ENCODE measurements at places on chromosomes 5 and 9.

DNA sequence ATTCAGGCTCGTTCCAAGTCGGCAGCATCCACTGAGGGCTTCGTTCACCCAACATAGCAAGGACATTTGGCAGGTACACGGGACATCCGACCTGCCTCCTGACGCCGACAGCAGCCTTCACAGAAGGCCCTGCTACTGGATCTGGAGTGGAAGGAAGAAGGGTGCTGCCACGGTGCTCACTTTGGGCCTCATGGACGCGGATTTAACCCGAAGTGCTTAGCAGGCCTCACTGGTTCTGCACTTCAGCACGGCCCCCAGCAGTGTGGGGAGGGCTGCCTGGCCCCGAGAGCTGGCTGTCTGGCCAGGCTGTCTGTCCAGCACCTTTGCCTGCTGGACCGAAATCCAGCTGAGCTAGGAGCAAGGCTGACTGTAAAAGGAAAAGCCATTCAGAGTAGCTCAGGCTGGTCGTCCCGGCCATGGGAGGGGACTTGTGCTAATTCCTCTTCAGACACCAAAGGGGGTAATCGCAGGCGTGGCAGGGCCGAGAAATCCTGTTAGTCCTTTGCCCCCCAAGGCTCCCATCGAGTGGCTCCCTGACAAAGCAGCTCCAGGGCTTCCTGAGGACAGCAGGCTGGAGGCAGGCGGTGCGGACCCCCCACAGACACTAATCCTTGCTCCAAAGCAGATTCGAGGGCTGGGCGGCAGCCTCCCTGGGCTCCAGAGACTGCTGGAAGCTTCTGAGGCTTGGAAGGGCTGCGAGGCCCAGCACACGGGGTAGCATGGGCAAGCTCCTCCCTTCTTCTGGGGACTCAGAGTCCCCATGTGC, 11.1 kb upstream of the RXRA start:
- DNase-seq = peak; percentile 54

GRCh38 chr5:106189121-106189809, 1481.5 kb downstream of the EFNA5 start:
- no peak for DNase-seq

DNA sequence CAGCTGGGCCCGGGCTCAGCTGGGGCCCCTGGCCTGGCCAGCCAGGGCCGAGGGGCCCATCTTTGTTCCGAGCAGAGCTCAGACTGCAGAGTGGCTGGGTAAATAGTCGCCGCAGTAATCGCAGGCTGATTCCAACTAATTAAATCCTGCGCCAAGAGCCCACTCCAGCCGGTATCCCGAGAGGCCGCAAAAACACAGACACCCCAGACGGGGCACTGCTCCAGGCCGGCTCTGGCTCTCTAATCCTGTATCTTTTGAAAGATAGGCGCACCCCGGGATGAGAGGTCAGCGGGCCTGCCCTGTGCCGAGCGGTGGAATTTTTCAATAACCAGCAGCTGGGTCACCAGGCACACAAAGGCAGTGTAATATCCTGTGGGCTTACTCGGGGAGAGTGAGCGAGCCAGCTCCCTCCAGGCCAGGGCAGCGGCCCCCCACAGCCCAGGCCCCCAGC, 57.7 kb downstream of the LMX1B start:
- DNase-seq = no peak

DNA sequence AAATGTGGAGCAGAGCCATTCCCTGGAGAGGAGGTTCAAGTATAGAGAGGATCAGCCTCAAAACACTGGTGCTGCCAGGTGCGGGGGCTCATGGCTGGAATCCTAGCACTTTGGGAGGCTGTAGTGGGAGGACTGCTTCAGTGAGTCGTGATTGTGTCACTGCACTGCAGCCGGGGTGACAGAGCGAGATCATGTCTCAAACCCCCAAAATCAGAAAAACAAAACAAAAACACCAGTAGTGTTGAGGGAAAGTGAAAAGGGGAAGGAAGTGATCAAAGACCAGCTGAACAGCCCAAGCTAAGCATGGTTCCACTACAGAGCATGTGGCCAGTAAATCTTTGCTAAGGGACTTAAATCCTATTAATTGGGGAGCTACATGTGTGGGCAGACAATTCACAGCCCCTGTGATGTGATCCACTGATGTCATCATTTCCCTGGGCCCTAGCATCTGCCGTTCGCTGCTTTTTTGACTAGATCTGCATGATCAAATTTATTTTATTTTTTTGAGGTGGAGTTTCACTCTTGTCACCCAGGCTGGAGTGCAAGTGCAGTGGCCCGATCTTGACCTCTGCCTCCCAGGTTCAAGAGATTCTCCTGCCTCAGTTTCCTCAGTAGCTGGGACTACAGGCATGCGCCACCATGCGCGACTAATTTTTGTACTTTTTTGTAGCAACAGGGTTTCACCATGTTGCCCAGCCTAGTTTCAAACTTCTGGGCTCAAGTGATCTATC, 2.7 kb upstream of the PCBD2 start:
- DNase-seq = no peak

- DNase-seq = no peak
These were observed 2118.6 kb upstream of the C9orf72 start for GRCh38 chr9:29691758-29692407.

DNA sequence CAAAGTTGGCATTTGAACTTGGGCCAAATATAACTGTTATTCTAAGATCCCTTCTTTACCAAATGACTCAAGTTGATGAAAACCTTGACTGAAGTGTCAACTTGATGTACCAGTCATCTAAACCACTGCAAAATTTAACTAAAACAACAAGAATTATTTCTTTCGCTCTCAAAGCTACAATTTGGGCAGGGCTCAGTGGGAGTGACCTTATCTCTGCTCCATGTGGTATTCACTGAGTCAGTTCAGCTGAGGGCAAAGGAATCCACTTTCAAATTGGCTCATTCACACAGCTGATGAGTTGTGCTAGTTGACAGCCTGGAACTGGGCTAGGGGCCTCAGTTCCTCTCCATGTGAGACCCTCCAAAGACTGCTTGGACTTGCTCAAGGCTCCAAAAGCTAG, 166.3 kb downstream of the RORB start:
- no peak for DNase-seq

DNA sequence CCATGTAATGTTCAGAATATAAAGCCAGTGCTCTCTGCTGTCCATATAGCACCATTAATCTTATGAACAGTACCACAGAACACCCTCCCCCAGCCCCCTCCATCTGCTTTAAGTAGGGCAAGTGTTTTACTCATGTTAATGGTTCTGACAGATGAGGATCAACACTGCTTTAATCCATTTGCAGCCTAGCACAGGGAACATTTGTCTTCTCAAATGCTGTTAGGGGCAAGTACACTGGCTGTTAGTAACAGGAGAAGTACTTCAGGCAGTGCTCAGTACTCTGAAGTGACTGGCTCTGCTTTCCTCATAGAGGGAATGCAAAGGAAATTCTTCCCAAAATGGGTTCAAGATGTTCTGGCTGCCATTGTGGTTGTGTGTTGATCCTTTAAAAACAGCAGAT, 202.6 kb downstream of the DCP2 start:
- no peak for DNase-seq

- DNase-seq = no peak
These were observed 45.2 kb downstream of the RNF180 start for GRCh38 chr5:64210866-64211265.

- DNase-seq = no peak
These were observed 450.0 kb downstream of the TLE1 start for GRCh38 chr9:81239388-81239787.

DNA sequence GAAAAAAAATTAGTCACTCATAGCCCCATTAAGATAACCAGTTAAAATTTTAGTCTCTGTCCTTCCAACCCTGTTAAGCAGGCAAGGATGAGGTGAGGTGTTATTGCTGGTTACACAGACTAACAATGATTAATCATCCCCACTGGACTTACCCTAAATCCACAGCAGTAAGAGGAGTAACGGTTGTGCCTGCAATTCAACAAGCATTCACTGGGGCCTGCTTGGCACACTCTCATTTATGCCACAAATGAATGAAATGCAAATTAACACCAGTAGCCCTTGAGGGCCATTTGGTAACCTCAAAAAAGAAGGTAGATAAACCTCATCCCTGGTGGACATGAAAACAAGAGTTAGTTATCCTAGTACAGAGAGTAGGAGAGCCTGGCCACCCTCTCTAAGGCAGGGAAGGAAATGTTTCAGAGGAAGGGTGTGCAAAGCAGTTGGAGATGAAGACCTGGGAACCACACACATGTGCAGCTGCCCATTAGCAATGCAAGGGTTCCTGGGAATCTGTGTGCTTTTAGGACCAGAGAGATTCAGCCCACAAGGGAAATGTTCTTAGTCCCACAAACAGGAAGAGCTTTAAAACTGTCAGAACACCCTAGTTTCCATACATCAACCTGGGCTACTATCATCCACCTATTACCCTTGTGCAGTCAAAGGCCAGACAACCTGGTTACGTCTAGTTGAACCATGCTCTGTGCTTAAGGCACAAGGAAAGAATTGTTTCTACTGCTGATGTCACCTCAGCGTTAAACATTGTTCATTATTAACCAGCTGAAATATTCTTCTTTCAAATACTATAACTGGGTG, 7.7 kb downstream of the LHFPL2 start:
- no peak for DNase-seq

GRCh38 chr5:169004551-169004950, 296.4 kb downstream of the SLIT3 start:
- DNase-seq = no peak

- no peak for DNase-seq
These were observed 482.4 kb upstream of the SGCD start for GRCh38 chr5:155844542-155844941.

GRCh38 chr5:172148381-172148780, 39.6 kb downstream of the STK10 start:
- no peak for DNase-seq

DNA sequence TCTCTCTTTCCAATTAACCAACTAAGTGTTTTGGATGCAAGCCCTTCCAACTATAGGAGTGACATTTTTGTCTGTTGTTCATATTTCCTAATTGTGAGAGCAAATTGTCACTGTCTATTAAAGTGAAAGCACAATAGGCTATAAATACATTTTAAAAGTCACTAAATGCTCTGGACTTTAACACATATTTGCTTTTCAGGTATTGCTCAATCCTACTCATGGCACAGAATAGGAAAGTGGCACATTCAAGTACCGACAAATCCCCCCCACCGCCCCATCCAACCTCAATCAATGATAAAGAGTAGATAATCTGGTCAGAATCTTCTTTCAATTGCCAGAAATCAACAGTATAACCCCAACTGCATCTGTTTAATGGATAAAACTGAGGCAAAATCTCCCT, 419.8 kb downstream of the PLK2 start:
- no peak for DNase-seq

DNA sequence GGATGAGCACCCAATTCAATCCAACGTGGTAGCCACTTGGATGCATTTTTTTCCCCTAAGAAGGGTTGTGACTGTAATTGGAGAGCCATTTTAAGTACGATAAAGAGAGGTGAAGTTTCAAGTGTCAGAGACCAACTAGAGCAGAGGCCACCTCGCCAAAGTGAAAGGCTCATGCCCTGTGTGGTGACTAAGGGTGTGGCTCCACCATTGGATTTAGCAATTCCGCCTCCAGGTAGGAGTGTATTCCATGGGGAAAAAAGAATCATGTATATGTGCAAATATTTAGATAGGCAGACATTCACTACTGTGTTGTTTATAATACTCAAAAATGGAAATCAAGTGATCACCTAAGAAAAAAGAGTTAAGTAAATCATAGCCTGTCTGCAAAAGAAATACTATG, 53.1 kb upstream of the S1PR3 start:
- DNase-seq = no peak

DNA sequence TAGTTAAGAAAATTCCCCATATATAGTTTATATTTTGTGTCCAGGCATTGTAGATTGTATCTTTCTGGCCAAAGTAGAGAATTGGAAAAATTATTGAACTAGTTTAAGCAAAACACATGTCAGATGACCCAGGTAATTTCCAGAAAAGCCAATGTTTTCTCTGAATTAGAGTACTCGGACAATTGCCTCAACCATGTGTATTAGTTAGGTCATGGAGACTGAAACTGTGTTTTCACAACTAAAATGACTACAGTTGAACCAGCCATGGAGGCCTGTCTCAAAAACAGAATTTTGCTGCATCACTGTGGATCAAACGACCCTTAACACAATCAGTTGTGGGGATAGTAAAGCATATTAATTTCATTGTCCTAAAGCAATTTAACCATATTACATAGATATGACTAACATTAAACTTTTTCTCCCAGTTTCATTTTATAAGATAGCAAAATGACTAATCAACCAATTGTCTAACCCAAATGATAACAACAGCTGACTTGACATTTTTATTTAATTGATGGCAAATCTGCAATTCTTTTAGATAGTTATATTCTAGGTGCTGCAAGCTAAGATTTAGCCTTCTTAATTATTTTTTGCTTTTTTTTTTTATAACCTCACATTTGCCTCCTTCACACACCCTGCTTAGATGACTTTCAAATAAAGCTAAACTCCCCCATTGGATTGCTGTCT, 39.2 kb upstream of the SPDL1 start:
- DNase-seq = no peak

GRCh38 chr9:129170229-129170628, 7.8 kb downstream of the IER5L start:
- peak; percentile 72 for DNase-seq

DNA sequence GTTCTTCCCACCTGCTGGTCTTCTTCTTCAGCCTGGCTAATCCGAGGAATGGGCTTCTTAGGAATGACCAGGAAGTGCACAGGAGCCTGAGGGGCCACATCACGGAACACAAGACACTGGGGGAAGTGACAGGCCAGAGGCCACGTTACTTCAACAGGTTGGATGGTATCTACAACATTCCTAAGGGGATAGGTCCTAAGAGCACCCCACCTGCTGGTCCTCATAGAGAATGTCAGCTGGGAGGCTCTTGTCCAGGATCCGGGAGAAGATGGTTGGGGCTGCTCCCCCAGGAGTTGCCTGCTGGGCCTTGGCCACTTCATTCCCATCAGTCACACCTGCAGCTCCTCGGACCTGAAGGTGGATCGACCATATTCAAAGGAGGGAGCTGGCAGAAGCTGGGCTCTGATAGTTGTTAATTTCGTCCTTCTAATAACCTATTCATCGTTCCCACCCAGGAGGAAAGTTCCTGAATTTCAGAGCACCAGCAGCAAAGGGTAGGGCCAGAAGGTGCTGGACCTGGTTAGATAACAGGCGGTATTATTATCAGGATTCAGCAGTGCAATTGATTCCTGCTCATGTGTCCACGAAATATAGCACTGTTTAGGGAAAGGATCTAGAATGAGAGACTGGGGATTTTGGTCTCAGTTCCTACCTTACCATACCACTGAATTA, 1.3 kb downstream of the HINT2 start:
- peak; percentile 83 for DNase-seq

DNA sequence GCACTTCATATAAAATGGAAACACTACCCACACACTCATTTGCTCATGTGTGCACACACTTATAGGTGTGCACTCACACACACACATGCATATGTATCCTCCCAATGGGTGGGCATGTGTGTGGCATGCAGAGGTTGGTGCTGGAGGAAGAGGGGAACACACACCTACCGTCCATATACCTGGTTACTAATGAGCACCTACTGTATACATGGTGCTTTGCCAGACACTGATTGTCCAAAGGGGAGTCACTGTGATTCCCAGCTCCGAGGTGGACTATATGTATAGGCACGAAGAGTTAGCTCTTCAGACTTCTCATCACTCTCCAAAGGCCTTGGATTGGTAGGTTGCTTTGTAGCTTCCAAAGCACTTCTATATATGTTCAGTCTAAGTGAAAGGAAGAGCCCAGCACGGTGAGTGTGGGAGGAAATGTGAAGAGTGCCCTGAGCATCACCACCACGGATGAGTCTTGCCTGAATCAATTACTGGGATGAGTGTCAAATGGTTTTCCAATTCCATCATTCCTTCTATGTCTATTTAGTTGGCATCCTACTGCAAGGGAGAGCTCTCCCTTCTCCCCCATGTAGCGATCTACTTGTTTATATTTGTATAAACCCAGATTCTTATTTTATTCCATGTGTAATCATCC, 12.6 kb upstream of the ERGIC1 start:
- DNase-seq = no peak

GRCh38 chr9:21801683-21802417, 586 bp upstream of the MTAP start:
- peak; percentile 86 for DNase-seq

Measured in osteoblast (primary cell).